Left lung (tissue), 14 donors: ENCODE measurements at places on chromosomes 3 and 15. TPM values are rescaled to one million over a fixed set of nuclear protein-coding genes. Genes with fewer than 3 reads are reported as not detected.

ST8SIA2 gene
- total RNA-seq: 0.50 TPM

SLC2A2 gene
- total RNA-seq: not detected

C3orf49 gene
- total RNA-seq: not detected

DNA sequence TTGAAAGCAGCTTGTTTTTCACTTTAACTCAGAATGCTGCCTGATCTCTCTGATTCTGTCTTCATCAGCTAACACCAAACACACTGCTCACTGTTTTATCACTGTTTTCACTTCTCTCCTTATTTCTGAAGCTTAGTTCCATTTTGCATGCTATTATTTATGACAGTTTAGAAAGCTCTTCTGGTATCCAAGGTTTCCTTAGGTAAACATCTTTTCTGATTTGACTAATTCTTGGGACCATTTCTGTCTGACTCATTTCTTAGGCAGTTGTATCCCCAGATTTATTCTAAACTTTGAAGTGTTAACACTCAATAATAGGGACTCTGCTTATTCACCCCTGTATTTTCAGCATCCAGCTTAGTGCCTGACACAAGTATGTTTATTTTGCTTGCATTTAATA is 167.7 kb downstream of the BCHE start:
- H3K27ac ChIP-seq: no peak overlapping the region
- no peaks in the 10 kb centered on the region for H3K36me3 ChIP-seq
- DNase-seq: no peak
- no peak overlapping the region for H3K4me3 ChIP-seq

DNA sequence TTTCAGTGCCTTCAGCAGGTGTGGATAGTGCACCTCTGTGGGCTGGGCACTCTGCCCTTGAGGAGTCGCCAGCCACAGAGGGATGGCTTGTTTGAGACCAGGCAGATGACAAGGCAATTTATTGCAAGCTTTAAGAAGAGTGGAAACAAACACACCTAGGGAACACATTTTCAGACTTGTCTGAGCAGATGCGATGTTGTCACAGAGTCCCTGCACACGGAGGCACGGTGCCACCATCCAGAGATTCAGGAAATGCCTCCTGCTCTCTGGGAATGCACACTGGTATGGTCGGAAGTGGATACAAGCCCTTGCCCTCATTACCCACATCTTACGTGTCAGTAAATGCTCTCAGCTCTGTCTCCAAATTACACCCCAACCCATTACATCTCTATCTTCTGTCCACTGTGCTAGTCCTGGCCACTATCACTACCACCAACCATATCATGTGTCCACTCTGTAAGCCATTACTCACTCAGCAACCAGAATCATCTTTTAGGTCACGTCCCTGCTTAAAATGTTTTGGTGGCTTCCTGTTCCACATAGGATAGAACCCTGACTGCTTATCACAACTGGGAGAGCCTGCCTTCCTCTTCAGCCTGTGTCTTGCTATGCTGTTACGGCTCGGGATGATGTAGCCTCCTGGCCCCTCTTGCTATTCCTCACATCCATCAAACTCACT is 196.9 kb downstream of the SLCO3A1 start:
- DNase-seq: no peak
- H3K4me1 ChIP-seq: peaks cover 18% of the 10 kb centered on the region
- no peaks in the 10 kb centered on the region for H3K27me3 ChIP-seq
- no peak overlapping the region for H3K27ac ChIP-seq

GRCh38 chr3:80297720-80298119 is 529.9 kb upstream of the ROBO1 start:
- DNase-seq: peak; percentile 60
- no peaks in the 10 kb centered on the region for H3K4me1 ChIP-seq
- no peaks in the 10 kb centered on the region for H3K27me3 ChIP-seq
- H3K36me3 ChIP-seq: no peaks in the 10 kb centered on the region
